GM10248 (cell line): ENCODE measurements at places on chromosomes 7 and 10.

DNA sequence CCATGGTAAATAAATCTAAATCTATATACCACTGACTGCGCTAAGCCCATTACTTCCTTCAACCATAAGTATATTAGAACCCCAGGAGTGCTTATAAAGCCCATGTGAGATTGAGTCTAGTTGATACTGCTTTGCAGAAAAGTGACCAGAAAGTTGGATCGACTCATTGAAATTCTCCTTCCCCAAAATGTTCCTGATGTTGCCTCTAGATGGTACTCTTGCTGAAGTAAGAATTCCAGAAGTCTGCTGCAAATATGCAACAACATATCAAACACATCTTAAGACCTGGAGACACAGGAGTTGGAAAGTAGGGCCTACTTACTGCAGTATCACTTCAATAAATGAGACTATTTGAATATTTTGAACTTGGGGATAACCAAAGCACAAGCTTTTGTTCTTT, 550.8 kb downstream of the IPMK start:
- no peak for DNase-seq

GRCh38 chr7:25716421-25716820, 435.6 kb upstream of the NFE2L3 start:
- DNase-seq, result no peak

DNA sequence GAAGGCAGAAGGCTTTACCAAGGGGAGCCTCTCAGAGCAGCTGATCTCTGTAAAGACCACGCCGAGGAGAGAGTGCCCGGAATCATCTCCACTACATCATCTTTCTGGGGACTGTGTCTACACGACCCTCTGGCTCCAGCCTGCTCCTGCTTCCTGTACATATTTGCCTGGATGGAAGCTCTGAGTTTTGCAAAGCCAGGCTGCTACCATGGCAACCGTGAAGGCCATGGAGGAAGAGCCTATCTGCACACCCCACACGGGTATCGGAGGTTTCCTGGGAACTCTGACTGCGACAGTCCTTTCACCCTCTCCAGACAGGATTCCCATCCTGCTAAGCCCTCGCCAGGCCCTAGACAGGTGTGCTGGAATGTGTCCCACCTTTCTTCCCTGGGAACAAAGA, 83.4 kb upstream of the TNRC18 start:
- DNase-seq, result no peak

DNA sequence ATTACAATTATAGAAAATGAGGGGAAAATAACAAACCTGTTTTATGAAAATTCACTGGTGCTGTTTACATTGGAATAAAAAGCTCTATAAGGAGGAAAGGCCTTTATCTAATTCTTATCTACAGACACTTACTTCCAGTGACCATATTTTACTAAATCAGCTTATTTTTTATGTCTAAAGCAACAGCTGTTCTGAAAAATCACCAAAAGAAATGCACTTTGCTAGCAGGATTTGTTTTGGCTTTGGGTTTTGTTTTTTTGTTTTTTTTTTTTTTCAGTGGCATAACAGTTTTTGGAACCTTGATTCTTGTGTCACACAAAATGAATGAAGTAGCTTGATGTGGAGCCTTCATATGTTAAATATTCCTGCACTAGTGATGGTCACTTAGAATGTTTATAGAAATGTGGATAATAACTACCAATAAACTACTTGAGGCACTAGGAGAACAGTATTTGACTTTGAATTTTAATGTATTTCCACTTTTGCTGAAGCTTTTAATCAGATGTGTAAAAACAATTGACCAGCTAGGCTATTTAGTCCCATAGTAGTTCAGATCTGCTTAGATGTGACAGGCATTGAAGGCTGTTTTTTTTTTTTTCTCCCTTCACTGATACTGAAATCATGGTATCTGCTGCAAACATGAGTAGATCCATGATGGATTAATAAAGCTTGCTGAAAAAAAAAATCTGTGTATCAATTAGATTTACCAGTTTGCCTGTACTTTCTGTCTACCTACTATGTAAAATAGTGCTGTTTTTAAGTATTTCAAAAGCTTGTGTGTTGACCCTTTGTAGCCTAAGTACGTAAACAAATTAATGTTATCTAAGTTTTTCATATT, 2.8 kb downstream of the ARL4A start:
- DNase-seq, result no peak
